ENCODE measurements at places on chromosomes 2 and 18.
A peak's percentile ranks its signal among the peaks of the same experiment; 100 is the strongest.

- no peaks in the 10 kb centered on the region for H3K36me3 ChIP-seq
- no peak overlapping the region for H3K27ac ChIP-seq
- no peak for DNase-seq
- H3K4me1 ChIP-seq, result no peaks in the 10 kb centered on the region
- no peaks in the 10 kb centered on the region for H3K27me3 ChIP-seq
Observed at GRCh38 chr2:150097901-150098531, 389.5 kb downstream of the RND3 start.

DNA sequence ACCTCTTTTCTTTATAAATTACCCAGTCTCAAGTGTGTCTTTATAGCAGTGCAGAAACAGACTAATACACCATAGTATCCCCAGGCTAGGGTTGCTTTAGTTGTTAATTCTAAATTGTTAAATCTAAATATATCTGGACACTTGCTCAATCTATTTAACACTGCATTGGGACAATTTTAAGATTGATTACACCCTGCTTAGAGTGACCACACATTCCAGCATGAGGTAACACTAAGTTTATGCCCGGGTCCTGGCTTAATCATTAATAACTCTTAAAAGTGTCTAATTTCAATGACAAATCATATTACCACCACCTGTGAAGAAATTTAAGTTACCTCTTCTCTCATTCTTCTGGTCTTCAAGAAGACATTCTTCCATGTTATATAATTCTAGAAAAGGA lies 131.4 kb downstream of the ZNF385B start:
- H3K4me1 ChIP-seq, result no peaks in the 10 kb centered on the region
- H3K36me3 ChIP-seq, result no peaks in the 10 kb centered on the region
- H3K27me3 ChIP-seq, result no peaks in the 10 kb centered on the region
- H3K27ac ChIP-seq, result no peak overlapping the region
- no peak for DNase-seq

DNA sequence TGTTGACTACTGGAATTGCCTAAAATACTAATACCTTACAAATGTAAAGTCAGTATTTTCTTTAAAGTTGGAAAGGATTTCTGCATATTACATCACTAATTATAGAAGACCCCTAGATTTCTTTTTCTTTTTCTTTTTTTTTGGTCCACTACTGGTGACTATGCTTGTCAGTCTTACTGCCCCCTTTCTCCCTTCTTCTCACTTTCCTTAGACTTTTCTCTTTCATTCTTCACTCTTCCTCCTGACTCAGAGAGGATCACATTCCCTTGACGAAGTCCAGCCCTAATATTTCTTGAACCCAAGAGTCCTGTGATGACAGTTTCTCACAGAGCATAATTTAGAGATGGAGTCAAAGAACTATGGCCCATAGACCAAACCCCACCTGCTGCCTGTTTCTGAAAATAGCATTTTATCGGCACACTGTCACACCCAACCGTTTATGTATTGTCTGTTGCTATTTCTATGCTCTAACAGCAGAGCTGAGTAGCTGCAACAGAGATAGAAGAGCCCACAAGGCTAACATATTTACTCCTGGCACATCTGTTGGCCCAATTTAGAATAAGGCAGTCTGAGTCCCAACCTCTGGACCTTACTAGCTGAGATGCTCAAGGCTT lies 40.6 kb upstream of the RIOK3 start:
- H3K4me3 ChIP-seq, result no peak overlapping the region
- no peak for DNase-seq
- H3K27ac ChIP-seq, result no peak overlapping the region

- no peaks in the 10 kb centered on the region for H3K4me1 ChIP-seq
- H3K27me3 ChIP-seq, result peaks cover 8% of the 10 kb centered on the region
- no peaks in the 10 kb centered on the region for H3K36me3 ChIP-seq
- H3K4me3 ChIP-seq, result no peak overlapping the region
- DNase-seq, result no peak
Observed at GRCh38 chr2:109110170-109110569, 18.8 kb upstream of the SH3RF3 start.

DNA sequence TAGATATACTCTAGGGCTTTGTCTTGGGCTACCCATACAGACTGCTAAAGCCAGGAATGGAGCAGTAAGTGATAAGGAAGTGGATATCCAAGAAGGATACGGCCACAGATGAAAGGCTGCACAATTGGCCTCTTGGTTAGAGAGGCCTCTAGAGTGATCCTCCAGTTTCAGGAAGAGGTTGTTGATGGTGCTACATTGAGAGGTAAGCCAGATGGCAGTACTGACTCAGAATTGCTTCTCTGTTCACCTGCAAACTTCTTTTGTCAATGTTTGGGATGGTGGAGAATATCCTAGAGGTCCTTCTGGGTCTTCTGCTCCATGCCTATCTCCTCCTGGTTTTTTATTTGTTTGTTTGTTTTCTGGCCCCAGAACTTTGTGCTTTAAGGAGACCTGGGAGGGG lies 226.8 kb upstream of the LRRTM1 start:
- DNase-seq, result no peak
- H3K36me3 ChIP-seq, result no peaks in the 10 kb centered on the region
- H3K27me3 ChIP-seq, result no peaks in the 10 kb centered on the region
- H3K4me1 ChIP-seq, result no peaks in the 10 kb centered on the region
- no peak overlapping the region for H3K27ac ChIP-seq

GRCh38 chr2:237309011-237309410 lies 105.0 kb downstream of the COL6A3 start:
- no peak overlapping the region for H3K4me3 ChIP-seq
- H3K36me3 ChIP-seq, result no peaks in the 10 kb centered on the region
- H3K4me1 ChIP-seq, result no peaks in the 10 kb centered on the region
- DNase-seq, result no peak

- peaks cover 8% of the 10 kb centered on the region for H3K27me3 ChIP-seq
- no peaks in the 10 kb centered on the region for H3K36me3 ChIP-seq
- H3K4me1 ChIP-seq, result peaks cover 23% of the 10 kb centered on the region
- H3K27ac ChIP-seq, result peak overlapping the region; percentile 82
- peak overlapping the region; percentile 45 for H3K4me3 ChIP-seq
Observed at GRCh38 chr2:317501-318424, 29.9 kb upstream of the ALKAL2 start.

DNA sequence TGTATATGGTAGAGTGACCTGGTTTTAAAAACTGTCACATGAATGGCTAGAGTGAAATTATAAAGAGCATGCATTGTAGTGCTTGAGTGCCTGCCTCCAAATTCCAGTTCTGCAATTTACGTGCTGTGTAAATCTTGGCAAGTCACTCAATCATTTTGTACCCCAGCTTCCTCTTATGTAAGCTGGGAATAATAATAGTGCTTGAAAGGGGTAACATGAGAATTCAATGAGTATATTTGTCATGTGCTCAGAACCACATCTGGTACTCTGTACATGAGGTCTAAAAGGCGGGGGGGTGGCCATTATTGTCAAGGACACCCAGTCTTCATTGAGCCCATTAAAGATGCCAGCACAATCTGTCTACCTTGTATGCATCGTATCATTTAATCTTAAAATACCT lies 214.8 kb downstream of the MC4R start:
- H3K36me3 ChIP-seq, result no peaks in the 10 kb centered on the region
- no peak overlapping the region for H3K4me3 ChIP-seq
- H3K27me3 ChIP-seq, result no peaks in the 10 kb centered on the region
- no peak for DNase-seq
- no peak overlapping the region for H3K27ac ChIP-seq
- H3K4me1 ChIP-seq, result no peaks in the 10 kb centered on the region
